Stimulated activated CD8-positive, alpha-beta memory T cell treated with anti-CD3 and anti-CD28 coated beads, Interleukin-7, amount 100 ng/mL, for 4 hours (primary cell): ENCODE measurements at places on chromosomes 4 and X.

DNA sequence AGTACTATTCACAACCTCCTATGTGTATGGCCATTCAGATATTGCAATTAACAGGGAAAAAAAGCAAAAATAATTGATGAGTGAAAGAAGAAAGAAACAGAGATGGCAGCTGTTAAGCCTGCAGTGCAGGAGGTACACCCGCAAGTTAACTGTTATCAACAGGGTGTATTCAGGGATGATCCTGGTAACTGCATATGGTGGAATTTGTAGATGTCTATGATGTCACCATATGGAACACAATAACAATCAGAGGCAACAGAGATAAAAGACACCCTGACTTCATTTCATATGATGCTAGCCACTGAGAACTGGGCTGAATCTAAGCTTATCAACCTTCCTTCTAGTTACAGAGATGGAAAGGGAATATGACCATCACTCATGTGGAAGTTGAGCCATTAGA is 96.5 kb downstream of the PDGFC start:
- no peak for DNase-seq

- DNase-seq: no peak
Observed at GRCh38 chr4:182507805-182508204, 264.6 kb downstream of the TENM3 start.

- no peak for DNase-seq
Observed at GRCh38 chr4:104022831-104023230, 303.0 kb upstream of the TACR3 start.

GRCh38 chr4:32219306-32220075 is 1499.3 kb downstream of the PCDH7 start:
- no peak for DNase-seq

DNA sequence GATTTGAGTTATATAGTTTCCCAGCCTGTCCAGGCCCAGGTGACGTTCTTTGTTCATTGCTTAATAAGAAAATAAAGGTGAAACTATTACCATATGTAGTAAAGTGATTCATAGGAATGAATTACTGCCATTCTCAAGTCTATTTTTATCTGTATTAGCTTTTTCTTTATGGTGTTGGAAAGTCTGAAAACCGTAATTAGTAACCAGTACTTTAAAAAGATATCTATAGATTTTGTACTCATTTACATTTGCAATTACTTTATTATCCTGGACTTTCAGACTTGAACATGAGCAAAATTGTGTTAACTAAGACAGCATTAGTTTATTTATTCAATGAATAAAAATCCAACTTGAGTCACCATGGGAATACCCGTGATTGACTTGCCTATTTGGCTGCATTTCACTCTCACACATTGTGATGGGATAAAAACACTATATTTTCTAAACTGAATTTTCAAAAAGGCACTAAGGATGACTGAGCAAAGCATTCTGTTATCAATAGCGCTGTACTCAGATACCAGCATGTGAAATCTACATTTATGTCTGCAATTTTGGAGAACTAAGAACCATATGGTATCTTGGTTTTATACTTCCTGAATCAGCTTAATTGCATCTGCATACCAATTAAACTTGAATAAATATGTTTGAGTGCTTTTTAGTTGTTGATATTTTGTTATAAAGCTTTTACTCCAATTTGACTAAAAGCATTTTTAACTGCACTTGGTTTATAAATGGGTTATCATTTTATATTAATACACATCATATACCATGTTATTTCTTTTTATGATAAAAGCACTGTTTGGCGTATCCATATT is 154.6 kb downstream of the CCSER1 start:
- no peak for DNase-seq

DNA sequence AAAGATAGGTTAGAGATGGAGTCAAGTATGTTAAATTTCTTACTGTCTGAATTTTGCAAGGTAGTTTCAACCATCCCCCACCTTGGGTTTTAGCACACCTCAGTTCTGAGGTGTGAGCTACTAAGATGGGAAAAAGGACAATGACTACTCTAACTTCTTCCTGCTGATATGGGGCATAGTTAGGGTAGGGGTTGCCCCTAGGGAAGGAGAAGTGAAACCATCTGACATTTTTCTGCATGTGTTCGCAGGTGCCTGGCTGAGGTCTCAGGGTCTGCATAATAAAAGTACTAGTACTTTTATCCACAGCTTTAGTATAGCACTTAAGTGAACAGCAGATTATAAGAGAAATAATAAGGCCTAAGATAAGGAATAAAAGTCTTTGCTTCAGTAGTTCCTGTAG is 129.5 kb upstream of the CYSLTR1 start:
- DNase-seq: no peak

- DNase-seq: no peak
Observed at GRCh38 chr4:8127051-8127826, 31.4 kb downstream of the ABLIM2 start.

GRCh38 chrX:24357106-24357505 is 3.3 kb upstream of the SUPT20HL1 start:
- no peak for DNase-seq

GRCh38 chr4:83074086-83074704 is 39.2 kb downstream of the COPS4 start:
- DNase-seq: peak; percentile 46

DNA sequence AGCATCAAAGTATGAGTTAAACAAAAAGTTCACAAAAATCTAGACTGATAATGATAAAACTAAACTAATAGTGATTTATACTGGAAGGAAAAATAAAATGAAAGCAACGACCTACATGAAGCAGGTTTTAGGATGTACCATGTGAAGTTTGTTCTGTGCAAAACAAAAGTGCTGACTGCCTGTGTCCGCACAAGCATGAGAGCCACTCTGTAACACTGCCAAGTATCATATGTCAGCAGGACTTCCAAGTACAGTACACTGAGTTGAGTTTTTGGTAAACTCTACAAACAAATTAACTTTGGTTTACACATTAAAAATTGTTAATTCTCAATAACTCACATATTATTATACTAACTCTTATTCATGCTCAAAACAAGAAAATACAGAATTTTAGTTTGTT is 459.0 kb downstream of the PDGFC start:
- no peak for DNase-seq

GRCh38 chr4:33649471-33649870 is 2594.8 kb downstream of the ARAP2 start:
- DNase-seq: no peak

DNA sequence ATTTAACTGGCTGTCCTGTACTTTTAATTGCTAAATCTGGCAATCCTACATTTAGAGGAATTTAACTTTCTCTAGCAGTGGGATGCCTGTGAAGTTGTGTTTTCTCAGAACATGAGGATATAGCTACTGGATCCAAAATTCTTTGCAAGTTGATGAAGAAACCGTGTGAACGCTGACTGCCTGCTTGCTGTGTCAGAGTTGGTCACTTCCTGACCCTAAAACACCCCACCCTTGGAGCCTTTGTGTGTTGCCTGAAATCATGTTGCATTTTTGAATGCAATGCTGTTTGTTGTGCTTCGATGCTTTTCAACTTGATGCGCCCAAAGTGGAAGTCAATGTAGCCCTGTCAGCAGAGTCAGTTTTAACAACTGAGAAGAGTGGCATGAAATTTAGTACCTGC is 211.2 kb downstream of the ANK2 start:
- no peak for DNase-seq

DNA sequence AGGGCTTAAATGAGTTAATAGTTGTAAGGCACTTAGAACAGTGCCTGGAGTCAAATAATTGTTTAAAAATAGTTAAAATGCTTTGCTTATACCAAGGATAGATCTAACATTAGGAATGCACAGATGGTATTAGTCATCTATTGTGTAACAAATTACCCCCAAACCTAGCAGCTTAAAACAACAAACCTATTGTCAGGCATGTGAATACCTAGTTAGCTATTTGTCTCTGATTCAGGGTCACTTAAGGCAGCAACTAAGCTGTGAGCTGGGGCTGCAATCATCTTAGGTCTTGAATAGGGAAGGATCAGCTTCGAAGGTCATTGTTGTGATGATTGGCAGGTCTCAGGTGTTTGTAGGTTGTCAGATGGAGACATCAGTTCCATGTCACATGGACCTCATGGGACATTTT is 42.4 kb upstream of the AGA start:
- no peak for DNase-seq

DNA sequence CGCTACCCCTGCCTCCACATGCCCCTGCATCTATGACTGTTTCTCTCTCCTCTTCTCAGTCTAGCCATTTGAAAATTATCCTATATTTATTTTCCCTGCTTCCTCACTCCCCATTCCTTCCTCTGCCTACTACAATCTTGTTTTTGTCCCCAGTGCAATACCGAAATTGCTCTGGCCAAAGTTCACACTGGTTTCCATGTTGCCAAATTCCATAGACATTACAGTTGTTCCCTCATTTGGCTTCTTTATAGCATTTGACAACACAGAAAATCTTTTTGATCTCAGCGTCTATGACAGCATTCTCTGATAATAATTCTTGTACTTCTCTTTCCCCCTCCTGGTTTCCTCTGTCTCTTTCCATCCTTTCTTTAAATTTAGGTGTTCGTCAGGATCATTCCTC is 99.4 kb downstream of the GPR82 start:
- no peak for DNase-seq

DNA sequence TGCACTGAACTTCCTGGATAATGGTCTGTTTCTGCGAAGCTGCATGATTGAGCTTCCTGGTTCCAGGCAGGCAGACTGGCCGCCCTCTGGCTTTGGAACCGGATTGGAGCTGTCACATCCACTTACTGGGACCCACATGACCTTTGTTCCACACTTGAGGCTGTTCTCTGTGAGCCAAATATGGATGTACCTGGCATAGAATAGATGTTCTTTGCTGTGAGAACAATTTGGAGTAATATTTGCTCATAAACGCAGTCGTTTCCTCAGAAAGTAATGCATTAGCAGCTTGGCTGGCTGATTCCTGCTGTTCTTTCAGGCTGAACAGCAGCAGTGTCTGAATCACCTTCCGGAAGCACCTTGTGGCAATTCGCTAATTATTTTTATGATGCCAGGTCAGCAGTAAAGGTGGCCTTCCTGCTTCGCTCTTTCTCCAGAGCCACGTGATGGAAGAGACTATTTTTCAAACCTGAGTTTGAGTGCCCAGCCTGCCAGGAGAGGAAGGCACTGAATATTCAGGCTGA is 78.1 kb upstream of the BOD1L1 start:
- no peak for DNase-seq

DNA sequence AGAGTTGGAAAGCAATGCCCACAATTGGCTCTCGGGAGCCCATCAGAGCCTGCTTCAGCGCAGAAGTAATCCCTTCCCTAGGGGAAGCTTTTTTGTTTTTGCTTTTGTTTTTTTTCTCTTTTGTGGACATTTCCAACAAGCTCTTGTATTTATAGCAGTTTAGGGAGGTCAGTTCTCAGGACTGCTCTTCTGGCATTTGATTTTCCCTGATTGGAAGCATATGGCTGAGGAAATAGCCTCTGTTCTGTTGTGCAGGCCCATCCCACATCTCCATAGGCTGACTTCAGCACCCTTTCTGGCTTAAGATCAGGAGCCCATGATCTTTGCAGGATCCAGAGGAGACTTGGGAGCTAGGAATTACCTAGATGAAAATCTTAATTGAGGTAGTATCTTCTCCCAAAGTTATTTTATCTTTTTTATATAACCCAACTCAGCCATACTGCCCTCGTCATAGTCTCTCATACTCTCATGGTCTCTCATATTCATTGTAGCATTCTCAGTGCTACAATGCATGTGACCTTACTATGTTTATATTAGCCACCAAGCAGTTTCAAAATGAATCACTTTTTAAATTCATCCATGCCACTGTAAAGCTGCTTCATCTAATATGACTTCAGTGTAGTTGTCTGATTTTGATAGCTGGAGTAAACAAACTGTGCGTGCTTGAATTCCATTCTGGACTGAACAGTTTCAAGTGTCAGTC is 16.7 kb downstream of the PAGE4 start:
- no peak for DNase-seq

DNA sequence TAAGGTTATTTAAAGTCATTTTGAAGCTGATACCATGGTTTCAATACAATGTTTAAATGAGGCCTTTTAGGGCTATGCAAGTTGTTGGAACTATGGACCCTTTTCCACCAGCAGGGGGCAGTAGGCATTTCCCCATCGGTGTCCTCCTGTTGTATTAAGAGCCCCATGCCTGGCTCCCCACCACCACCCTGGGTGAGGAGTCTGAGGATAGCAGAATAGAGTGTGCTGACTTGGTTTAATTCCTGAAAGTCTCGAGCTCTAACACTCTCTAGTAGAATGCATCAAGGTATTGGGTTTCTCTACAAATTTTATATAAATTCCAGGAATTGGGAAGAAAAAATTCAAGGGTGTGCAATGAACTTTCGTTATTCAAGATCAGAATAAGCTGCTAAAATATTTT is 234.8 kb upstream of the JADE1 start:
- DNase-seq: peak; percentile 41

DNA sequence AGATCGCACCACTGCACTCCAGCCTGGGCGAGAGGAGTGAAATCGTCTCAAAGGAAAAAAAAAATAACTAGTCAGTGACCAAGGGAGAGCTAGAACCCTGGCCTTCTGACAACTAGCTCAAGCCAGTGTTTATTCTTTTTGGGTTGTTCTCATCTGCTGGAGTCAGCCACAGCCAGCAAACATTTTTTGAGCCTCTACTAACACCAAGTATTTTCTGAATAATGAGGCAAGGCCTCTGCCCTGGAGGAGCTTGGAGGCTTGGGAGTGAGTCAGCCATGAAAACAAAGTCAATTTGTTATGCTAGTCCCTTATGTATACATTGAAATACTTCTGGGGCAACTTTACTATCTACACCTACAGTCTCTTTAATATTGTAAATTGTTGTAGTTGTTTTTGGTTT is 46.5 kb downstream of the TMA16 start:
- DNase-seq: no peak

- no peak for DNase-seq
Observed at GRCh38 chr4:76206222-76206942, 7.2 kb downstream of the SCARB2 start.

DNA sequence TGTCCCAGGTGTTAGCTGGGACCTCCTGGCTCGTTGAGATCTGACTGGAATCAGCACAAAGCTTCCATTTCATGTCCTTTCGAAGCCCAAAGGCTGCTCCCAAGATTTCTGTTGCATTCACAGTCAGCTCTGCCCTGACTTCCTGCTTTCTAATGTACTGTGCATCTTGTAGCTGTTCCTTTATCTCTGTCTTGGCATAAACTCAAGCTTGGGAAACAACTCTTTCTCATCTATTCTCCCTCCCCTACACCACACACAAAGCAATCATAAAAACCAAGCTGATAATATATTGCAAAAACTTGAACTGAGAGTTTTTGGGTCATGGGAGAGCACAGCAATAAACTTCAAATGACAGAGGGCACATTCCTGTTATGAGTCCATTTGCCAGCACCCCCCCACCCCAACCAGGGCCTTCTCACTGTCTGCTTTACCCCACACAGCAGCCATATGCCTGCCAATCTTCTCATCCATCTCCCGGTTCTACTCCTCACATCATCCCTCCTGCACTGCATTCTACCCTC is 76.3 kb downstream of the SYNPO2 start:
- no peak for DNase-seq
